Small intestine (tissue), 16 donors: ENCODE measurements at places on chromosomes 7 and 10. TPM values are rescaled to one million over a fixed set of nuclear protein-coding genes. Genes with fewer than 3 reads are reported as not detected.

The LIPF gene
- 4.5 TPM for polyA plus RNA-seq

DNA sequence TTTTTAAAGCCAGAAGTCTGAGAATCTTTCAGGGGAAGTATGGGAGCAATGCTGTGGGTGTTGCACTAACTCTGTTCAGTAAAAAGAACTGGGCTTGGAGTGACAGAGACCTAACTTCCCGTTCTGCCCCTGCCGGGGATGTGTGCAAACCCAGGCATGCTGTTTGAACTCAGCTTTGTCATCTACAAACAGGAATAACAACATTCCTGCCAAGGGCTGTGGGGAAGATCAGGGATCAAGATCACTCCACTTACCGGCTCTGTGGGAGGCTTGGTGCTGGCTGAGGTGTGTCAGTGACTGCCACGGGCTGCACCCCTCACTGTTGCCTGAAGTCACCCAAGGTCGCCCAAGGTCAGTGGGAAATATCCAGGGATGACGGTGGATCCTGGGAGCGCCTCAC, 23.1 kb upstream of the DRGX start:
- no peaks in the 10 kb centered on the region for H3K36me3 ChIP-seq
- H3K27ac ChIP-seq, result no peak overlapping the region
- H3K4me1 ChIP-seq, result no peaks in the 10 kb centered on the region
- no peak overlapping the region for H3K4me3 ChIP-seq

- H3K27me3 ChIP-seq, result no peaks in the 10 kb centered on the region
- H3K4me1 ChIP-seq, result no peaks in the 10 kb centered on the region
- no peak overlapping the region for H3K4me3 ChIP-seq
- no peaks in the 10 kb centered on the region for H3K36me3 ChIP-seq
- DNase-seq, result no peak
These were observed 886.4 kb downstream of the DNAJB9 start for GRCh38 chr7:109456116-109456515.

The SLC26A3 gene
- polyA plus RNA-seq, result 70.7 TPM

- H3K27me3 ChIP-seq, result no peaks in the 10 kb centered on the region
- no peaks in the 10 kb centered on the region for H3K4me1 ChIP-seq
- no peak overlapping the region for H3K27ac ChIP-seq
- no peaks in the 10 kb centered on the region for H3K36me3 ChIP-seq
These were observed 8.5 kb upstream of the SFR1 start for GRCh38 chr10:104113376-104113956.

GRCh38 chr10:125611216-125611615, 71.7 kb downstream of the TEX36 start:
- no peak overlapping the region for H3K27ac ChIP-seq
- no peaks in the 10 kb centered on the region for H3K4me1 ChIP-seq
- no peak for DNase-seq
